Stimulated activated CD4-positive, alpha-beta T cell treated with anti-CD3 and anti-CD28 coated beads, Interleukin-1b, Interleukin-23, amount 100 ng/mL, for 1 hour (primary cell): ENCODE measurements at places on chromosomes 13 and 19.

DNA sequence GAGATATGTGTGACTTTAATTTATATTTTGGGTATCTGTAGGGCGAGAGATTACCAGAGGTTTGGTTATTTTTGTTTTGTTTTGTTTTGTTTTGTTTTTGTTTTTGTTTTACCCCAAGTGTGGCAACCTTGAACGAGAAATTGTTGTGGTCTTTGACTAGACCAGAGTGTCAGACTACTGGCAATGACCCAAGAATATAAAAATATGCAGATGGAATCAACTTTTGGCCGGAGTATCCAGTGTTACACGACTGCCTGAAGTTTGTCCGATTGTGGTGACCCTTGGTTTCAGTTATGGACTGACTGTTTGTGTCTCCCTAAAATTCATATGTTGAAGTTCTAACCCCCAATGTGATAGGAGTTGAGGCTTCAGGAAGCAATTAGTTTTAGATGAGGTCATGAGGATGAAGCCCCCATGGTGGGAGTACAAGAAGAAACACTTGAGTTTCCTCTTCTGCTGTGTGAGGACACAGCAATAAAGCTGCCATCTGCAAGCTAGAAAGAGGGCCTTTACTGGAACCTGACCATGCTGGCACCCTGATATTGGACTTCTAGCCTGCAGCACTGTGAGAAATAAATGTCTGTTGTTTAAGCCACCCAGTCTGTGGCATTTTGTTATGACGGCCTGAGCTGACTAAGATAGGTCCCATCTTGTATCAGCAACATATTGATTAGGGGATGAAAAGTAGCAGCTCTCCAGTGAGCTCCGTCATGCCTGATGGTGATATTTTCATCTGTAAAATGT is 261.7 kb downstream of the MTUS2 start:
- DNase-seq, result no peak

- DNase-seq, result no peak
Observed at GRCh38 chr19:39132344-39132969, 6.9 kb downstream of the PAK4 start.

DNA sequence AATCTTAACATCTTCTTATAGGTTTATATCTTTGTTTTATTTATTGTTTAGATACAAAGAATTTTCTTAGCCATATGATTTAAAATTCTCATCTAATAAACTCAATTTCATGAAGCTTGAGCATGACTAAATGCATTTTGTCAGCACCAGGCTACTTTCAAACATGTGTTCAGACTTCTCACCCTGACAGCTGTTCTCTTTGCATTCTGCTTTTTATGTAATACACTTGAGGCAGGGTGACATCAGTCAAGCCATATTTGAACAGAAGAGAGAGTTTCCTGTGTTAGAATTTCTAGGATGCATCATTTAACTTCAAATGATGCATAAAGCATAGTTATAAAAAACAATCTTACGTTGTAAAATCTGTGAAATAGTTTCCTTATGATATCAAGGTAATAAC is 1295.1 kb upstream of the PCDH20 start:
- DNase-seq, result no peak

GRCh38 chr13:53782488-53782961 is 753.9 kb downstream of the OLFM4 start:
- DNase-seq, result no peak

DNA sequence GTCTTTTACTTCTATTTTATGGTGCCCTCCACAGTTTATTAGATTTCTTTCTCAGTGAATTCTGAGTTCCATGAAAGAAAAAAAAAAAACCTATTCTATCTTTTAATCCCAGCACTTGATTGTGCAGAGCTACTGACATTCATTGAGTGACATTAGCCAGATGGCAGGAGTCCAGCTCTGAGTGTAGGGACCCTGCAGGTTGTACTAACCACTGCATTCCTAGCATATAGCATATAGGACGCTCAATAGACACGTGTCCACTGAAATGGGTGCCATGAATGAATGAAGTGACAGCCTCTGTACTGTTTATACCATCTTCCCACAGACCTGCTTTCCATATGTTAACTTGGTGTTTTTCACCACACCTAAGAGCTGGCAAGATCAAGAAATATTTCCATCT is 206.3 kb downstream of the RAP2A start:
- no peak for DNase-seq

GRCh38 chr19:31604493-31605040 is 255.3 kb upstream of the TSHZ3 start:
- DNase-seq, result no peak
